ENCODE measurements at places on chromosomes 5 and 9. TPM values are rescaled to one million over a fixed set of nuclear protein-coding genes. Genes with fewer than 3 reads are reported as not detected.

IGIP gene
- 16.9 TPM for total RNA-seq

PCDHA2 gene
- total RNA-seq: under 0.01 TPM

CDKN2A gene
- 8.6 TPM for total RNA-seq

CCDC180 gene
- 0.38 TPM for total RNA-seq

MBLAC2 gene
- total RNA-seq: 3.1 TPM

OLFML2A gene
- total RNA-seq: 0.56 TPM

IL5 gene
- not detected for total RNA-seq

CARTPT gene
- not detected for total RNA-seq

Measured in regular cardiac myocyte (primary cell).